Tibial artery (tissue), 4 donors: ENCODE measurements at places on chromosomes 11 and 22.

DNA sequence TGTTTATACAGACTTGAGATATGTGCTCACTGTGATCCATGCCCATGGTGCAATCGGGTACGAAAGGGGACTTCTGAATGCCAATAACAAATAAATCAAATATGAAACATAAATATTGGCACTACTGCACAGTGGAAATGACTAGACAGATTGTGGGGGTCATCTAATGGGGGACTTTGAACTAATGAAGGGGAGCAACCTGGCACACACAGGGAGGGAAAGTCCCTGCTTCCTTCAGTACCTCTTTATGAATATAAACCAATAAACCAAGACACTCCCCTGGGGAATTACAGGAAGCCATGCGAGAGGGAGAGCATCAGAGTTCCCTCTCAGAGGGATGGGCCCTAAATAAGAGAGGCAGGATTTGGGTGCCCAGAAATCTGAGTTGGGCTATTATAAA, 21.1 kb downstream of the MIF start:
- DNase-seq = no peak

- DNase-seq = no peak
Observed at GRCh38 chr11:45997599-45997998, 75.1 kb downstream of the LARGE2 start.

DNA sequence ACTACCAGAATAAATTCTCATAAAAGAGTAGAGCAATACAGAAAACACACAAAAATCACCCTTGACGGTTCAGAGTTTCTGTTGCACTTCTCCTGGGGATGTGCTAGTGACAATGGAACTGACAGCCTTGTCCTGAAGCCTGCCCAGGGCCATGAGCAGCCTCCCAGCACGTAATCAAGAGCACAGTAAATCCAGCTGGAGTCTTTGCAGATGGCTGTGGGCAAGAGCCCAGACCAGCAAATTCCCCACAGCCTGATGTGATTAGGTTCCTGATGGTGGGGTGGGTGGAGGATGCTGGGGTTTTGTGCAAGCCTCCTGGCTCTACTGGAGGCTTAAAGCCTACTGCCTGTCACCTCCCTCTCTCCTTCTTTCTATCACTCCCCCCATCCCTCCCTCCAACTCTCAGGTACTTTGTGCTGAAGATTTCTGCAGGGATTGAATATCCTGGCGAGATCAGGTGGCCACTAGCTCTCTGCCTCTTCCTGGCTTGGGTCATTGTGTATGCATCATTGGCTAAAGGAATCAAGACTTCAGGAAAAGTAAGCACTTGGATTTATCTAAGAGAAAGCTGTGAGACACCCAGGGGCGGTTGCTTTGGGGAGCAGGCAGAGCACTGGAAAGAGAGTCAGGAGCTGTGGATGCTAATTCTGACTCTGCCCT, 18.1 kb downstream of the SLC6A5 start:
- no peak for DNase-seq

- DNase-seq = no peak
Observed at GRCh38 chr11:2406451-2406850, 5.9 kb downstream of the TSSC4 start.

- DNase-seq = no peak
Observed at GRCh38 chr11:85182441-85183387, 444.4 kb downstream of the DLG2 start.

- no peak for DNase-seq
Observed at GRCh38 chr11:74615988-74616387, 23.6 kb downstream of the POLD3 start.

DNA sequence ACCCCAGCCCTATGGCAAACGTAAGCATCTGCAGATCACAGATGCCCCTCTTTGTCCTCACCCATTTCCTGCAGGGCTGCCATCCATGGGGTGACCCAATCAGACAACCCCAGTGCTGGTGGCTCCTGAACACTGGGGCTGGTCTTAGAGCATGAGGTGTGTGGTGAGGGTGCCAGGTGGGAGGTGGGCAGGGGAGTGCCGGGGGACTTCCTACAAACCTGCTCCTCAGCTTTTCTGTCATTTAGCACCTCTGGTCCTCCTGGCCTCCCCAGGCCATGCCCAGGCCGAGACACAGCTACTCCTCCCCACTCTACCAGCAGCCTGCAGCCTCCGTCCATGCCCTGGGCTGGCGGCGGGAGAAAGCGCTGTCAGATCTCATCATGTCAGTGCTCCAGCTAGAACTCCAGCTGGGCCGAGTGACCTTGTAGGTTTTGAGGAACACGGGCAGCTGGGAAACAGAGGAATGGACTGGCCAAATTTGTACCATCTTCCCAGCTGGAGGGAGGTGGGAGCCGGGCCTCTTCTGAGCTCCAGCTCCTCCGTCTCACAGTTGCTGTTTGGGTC, 157.7 kb upstream of the NECTIN1 start:
- DNase-seq = no peak

DNA sequence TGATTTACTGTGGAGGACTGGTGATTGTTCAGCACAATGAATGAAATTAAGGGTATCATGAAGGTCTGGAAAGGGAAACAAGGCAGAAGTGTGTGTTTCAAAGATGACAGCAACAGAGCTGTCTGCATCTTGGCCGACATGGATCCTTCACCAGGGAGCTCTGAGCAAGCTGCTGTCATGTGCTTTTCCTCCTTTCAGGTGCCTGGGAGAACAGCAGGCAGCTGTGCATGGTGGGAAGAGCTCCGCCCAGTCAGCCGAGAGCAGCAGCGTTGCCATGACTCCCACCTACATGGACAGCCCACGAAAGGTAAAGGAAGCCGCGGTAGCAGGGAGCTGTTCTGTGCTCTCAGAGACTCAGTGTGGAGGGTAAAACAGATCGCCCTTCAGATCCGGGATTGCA, 87.1 kb upstream of the YWHAH start:
- no peak for DNase-seq

GRCh38 chr11:2137202-2138067, 1.8 kb downstream of the IGF2 start:
- no peak for DNase-seq

- DNase-seq = no peak
Observed at GRCh38 chr22:43273902-43274484, 69.2 kb downstream of the SCUBE1 start.

DNA sequence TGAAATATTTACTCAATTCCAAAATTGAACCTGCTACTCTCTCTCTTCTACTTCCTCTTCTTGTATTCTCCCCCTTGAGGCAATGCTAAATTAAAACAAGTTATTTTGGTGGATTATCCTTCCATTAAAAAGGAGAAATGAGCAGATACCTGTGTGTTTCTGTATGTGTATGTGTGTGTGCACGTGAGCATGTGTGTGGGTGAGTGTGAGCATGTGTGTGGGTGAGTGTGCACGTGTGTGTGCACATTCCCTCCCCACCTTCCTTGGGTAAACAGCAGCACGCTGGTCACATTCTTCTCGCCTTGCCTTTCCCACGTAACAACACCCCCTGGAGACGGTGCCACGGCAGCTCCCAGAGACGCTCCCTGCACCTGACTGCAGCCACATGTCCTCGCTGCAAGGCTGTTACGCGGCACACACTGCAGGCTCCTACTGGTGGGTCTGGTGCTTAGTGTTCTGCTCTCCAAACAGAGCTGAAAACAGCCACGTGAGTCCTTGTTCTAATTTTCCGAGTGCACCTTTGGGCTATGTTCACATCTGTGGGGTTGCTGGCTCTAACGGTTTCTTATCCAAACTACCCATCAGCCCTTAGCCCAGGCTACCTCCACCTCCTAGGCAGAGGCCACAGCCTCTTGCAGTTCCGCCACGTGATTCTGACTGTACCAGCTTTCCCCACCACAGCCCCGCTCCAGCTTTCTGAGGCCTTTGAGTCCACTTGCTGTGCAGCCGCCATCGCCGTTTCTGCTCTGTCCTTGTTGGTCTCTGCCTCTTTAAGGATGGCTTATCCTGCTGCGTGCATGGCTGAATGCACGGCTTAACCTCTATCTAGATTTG, 123.4 kb downstream of the CTTN start:
- DNase-seq = no peak

- DNase-seq = no peak
Observed at GRCh38 chr22:27267145-27267544, 534.4 kb downstream of the MN1 start.

DNA sequence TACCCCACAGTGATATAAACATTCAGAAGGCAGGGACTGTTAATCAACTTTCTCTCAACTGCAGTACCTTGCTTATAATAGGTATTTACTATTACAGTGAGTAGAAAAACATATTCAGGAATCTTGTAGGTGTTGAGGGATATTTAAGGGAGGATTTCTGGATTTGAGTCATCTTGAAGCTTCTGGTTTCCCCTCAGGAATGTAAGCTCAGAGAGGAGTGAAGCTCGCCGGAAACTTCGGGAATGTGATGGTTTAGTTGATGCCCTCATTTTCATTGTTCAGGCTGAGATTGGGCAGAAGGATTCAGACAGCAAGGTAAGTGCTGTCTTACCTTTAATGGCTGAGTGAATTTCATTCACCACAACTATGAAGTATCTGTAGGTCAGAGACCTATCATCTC, 42.9 kb downstream of the CTNND1 start:
- DNase-seq = no peak
